Epithelial cell of proximal tubule (primary cell): ENCODE measurements at places on chromosomes 16 and 17. TPM values are rescaled to one million over a fixed set of nuclear protein-coding genes. Genes with fewer than 3 reads are reported as not detected.

The SARM1 gene
- total RNA-seq = 0.80 and 0.81 TPM in 2 replicates

The SKAP1 gene
- 1.5 and 11.4 TPM in 2 replicates for total RNA-seq

The SCARF1 gene
- total RNA-seq = 14.5 and 19.8 TPM in 2 replicates

The CES2 gene
- total RNA-seq = 10.9 and 20.9 TPM in 2 replicates

The CCL15 gene
- total RNA-seq = not detected in 2 replicates

The PIMREG gene
- 65.1 and 74.3 TPM in 2 replicates for total RNA-seq

The TPSG1 gene
- total RNA-seq = not detected in 2 replicates

The TPSD1 gene
- not detected in 2 replicates for total RNA-seq

The TEKT5 gene
- not detected in 2 replicates for total RNA-seq

The TEDC2 gene
- 26.0 and 40.4 TPM in 2 replicates for total RNA-seq

The NOG gene
- 75.6 and 86.5 TPM in 2 replicates for total RNA-seq

The RNF112 gene
- total RNA-seq = 0.06 TPM in 1 of 2 replicates, not detected in the other

The SOST gene
- not detected in 2 replicates for total RNA-seq

The NTN1 gene
- total RNA-seq = 1.2 and 1.3 TPM in 2 replicates

DNA sequence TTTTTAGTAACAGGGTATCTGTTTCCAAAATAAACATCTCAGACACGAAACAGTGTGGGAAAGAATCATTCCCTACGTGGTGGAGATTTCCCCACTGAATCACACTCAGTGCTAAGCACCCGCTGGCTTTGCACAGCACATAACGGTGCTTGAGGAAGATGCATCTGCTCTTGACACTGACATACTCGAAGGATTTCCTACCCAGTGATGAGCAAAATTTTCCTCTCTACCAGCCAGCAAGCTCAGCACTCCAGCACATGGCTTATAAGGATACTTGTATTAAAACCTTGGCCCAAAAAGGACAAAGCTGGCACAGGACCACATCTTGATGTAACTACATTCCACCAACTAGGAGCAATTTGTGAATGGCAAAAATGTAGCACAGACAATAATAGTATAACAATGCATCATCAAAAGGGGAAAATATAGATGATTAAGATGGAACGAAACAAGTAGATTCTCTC is 59.0 kb downstream of the ANKFY1 start:
- no peak for DNase-seq

GRCh38 chr16:18979936-18980335 is 3.8 kb upstream of the TMC7 start:
- no peak for DNase-seq

GRCh38 chr17:21353326-21354010 is 22.7 kb upstream of the KCNJ12 start:
- DNase-seq = no peak

DNA sequence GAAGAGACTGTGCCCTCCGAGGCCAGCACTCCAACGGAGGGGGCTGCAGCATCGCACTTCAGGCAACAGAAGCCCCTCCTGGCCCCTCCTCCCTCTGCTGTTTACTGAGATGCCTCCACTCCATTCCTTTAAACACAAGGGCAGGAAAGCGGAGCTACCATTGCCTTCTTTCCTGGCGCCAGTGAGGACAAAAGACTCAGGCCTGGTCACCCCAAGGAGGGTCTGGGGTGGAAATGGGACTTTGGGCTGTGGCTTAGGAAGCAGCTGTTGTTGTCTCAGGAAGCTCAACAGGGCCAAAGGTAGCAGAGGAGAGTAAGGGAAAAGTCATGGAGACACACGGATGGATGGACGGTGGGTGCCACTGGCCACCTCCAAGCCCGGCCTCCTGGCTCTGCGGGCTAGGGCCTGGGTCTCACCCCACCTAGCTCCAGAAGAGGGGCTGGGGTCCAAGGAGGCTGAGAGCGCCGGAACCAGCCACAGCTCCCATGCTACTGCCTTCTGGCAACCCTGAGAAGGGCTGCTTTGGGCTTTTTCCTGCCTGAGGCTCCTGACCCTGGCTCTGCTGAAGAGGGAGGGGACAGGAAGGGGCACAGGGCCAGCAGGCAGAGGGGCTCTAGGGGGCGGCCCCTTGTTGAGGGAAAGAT is 11.1 kb downstream of the CD300LG start:
- DNase-seq = no peak

GRCh38 chr16:80148826-80149225 is 392.0 kb upstream of the DYNLRB2 start:
- no peak for DNase-seq

GRCh38 chr16:7366041-7366440 is 33.4 kb downstream of the RBFOX1 start:
- DNase-seq = no peak

- no peak for DNase-seq
Observed at GRCh38 chr16:59887856-59888255, 1153.7 kb upstream of the GOT2 start.

DNA sequence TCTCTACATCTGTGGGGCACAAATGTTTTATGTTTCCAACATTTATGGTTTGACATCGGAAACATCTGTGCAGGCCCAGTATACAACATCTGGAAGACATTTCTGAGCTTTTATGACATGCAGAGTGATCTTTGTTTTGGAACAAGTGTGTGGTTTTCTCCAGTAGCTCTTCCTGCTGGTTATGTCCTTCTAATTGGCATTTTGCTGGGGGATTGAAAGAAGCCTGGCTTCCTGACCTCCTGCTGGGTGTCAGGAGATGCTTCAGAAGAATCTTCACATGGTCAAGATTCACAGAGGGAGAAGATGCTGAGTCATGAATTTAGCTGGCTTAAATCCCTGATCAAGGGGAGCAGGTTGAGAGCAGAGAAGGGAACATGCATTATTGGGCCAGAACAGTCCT is 279.5 kb upstream of the MYOCD start:
- no peak for DNase-seq

- DNase-seq = no peak
Observed at GRCh38 chr17:16381496-16381820, 567 bp downstream of the UBB start.

DNA sequence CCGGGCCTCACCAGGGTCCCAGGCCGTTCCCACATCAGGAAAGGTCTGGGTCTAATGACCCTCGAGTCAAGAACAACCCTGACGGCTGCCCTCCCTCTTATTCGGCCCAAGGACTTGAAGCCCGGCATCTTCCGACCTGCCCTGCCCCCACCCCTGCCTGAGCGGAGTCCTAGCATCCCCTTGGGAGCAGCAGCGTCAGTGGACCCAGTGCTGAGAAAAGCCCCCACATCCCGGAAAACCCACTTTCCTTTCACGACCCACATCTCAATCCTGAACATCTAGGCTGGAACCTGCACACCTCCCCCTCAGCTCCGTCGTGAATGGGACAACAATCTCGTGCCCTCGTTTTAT is 769 bp downstream of the TMEM88 start:
- DNase-seq = no peak

DNA sequence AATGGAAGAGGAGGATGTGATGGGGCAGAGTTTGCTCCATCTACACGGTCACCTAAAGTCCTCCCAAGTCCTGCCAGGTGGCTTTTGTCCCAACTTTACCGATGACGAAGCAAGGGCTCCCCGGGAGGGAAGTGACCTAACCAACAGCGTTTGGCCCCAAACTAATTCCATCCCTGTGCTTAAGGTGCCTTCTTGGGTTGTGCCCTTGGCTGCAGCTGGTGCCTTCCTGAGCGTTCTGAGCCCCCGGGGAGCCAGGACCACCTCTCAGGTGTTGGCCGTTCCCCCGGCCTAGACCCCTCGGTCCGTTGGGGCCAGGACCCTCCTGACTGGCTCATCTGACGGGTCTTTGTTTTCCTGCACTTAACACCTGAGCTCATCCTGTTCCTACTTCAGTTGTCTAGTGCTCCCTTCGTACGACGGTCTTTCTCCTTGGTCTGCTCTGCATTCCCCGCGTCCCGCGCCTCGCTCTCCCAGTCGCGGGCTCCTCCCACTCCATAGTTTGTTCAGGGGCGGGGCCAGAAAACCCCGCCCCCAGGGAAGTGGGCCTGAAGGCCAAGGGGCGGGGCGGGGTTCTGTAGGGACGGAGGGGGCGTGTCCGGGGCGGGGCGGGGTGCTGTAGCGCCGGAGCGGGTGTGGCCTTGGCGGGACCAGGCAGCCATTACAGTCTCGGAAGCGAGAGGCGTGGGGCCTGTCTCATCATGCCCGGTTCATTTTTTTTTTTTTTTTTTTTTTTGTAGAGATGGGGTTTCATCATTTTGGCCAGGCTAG is 822 bp upstream of the ZSCAN10 start:
- no peak for DNase-seq

DNA sequence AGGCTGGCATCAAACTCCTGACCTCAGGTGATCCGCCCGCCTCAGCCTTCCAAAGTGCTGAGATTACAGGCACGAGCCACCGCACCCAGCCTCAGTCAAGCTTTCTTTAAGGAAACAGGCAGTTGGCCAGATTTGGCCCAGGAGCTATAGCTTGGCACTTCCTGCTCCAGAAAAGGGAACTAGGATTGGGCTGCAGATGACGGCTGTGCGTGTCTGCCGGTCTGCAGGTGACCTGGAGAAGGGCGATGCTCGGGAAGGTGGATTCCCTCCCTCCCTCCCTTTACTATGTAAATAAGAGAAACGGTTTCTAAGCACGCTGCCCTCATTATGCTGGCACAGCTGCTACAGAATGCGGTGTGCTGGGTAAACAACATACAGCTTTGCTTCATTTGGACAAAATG is 215.9 kb downstream of the RPTOR start:
- DNase-seq = no peak

DNA sequence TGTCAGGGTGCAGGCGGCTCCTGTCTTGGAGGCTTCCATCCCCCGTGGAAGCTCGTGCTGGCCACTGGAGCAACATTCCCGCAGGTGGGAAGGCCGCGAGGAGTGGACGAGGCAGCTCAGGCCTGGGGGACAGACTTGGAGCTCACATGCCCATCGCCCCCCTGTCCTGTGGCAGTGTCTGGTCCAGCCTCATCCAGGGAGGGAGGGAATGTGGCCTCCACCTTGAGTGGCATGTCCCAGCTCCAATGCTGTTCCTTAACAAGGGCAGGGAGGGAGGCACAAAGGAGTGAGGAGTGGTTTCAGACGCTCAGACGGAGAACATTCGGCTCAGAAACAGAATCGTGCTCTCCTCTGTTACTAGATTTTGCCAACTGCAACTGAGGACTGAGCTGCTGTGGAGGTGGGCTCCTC is 159.4 kb upstream of the CHMP6 start:
- DNase-seq = no peak

DNA sequence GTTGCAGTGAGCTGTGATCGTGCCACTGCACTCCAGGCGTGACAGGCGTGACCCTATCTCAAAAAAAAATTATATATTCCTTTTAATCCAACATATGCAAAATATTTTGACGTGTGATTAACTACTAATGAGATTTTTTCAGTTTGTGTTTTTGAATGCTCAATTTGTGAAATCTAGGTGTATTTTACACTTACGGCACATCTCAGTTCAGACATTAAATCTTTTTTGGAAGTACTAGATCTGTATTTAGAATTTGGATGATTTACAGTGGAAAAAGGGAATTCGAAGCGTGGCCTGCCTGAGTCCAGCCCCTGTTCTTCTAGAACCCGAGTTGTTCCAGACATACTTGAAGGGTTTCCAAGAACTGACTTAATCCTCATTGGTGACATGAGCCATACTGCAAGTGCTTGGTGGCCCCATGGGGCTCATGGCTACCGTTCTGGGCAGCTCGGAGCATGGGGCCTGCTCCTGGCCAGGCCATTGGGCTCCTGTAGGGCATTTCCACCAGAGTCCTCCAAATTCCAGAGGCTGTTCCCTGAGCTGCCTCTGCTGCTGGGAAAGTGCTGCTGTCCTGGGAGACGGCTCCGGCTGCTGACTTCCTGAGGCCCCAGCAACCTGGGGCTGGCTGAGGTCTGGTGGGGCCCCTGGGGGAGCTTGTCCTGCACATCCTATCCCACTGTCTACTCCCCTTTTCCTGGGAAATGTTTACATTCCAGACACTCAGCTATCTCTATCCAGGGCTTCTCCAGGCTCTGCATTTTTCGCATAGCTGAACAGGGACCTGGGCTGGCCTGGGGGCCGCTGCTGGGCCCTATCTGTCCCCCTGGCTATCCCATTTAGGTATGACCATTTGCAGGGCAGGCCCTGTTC is 27.2 kb downstream of the LLGL2 start:
- no peak for DNase-seq

- DNase-seq = no peak
Observed at GRCh38 chr16:63703612-63704011, 1418.3 kb downstream of the CDH11 start.
